ENCODE measurements at places on chromosomes 7 and 10.

DNA sequence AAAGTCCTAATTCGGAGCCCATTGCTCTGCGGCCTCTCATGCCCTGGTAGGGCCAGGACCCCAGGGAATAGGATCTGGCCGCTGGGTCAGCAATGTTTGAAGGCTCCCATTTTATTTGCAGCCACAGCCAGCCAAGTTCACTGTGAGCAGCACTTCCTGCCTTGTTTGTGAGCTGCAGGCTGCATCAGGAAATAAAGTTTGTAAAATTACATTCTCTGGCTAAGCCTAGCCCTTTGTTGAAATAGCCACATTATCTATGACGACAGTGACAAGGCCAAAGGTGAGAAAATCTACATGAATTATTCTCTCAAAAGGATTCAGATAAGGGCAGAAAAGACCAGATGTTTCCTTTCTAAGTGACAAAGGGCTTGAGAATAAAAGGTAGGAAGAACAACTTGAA lies 23.7 kb upstream of the ITGB1 start:
- no peak for DNase-seq

- no peak for DNase-seq
Measured at GRCh38 chr10:11510736-11511135, 100.7 kb downstream of the USP6NL start.

- no peak for DNase-seq
Measured at GRCh38 chr7:149741629-149742028, 31.8 kb downstream of the ZNF467 start.

- no peak for DNase-seq
Measured at GRCh38 chr7:116786791-116787443, 75.5 kb upstream of the CAPZA2 start.

DNA sequence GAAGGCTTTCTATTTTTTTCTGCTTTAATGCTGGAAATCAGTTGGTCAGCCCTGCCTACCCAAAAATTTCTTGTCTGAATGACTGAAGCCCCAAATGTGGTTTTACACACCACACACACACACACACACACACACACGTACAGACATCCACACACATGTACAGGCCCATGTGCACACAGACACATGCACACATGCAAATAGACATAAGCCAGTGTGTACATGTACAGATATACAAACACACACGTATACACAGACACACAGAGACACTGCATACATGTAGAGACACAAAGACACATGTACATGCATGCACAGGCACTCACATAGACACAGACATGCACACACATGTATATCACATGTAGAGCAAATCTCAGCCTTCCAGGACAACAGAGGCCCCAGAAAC lies 54.2 kb downstream of the TBATA start:
- no peak for DNase-seq

DNA sequence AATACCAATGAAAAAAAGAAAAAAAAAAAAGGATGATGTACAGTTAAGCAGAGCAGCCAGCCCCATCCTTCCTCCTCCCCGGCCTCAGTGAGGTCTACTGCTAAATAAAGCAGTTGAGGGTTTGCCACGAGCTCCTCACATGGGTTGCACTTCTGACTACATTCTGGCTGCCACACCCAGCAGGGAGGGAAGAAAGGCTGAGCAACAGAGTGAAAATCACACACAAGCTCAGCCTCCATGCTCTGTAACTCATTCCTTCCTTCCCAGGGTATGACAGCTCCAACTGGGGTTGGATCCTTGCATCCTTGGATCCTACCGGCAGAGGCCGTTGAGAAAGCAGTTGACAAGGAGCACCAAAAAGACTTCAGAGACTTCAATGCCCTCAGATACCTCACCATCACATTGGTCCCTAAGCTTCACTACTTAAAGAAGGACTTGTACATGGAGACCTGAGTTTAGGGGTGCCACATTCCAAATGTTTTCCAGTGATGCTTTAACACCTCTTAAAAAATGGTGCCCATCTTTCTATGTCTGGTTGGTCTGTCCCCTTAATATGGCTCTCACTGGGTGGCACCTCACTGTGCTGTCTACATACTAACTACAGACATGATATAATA lies 52.9 kb upstream of the PIK3CG start:
- no peak for DNase-seq

- no peak for DNase-seq
Measured at GRCh38 chr7:73307436-73307835, 1.2 kb downstream of the NSUN5 start.

DNA sequence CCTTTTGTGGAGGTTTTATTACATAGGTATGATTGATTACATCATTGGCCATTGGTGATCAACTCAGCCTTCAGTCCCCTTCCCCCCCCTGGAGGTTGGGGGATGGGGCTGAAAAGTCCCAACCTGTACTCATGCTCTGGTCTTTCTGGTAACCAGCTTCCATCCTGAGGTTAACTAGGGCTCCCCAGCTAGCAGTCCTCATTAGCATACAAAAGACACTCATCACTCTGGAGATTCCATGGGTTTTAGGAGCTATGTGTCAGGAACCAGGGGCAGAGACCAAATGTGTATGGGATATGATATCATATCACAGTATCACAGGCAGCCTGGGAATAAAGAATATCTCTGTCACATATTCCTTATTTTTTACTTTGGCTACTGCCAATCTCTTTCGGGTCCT lies 13.6 kb downstream of the CCSER2 start:
- no peak for DNase-seq

DNA sequence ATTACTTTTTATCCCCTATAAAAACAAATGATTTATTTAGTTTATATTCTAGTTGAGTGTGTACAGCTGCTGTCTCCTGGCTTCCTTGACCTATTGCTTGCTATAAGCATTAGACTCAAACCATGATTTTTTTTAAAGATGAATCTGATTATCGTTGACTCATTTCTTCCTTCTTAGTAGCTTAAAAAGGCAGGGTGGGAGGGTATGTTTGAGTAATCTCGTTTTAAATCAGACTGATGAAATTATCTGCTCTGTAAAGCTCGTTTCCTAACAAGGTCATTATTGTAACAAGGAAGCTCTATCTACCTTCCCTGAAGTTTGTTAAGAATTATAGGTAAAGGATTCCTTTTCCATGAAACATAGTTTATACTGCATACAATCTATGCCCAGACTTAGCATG lies 276.3 kb upstream of the KCND2 start:
- DNase-seq, result no peak

- no peak for DNase-seq
Measured at GRCh38 chr7:15848901-15849300, 162.4 kb upstream of the MEOX2 start.

DNA sequence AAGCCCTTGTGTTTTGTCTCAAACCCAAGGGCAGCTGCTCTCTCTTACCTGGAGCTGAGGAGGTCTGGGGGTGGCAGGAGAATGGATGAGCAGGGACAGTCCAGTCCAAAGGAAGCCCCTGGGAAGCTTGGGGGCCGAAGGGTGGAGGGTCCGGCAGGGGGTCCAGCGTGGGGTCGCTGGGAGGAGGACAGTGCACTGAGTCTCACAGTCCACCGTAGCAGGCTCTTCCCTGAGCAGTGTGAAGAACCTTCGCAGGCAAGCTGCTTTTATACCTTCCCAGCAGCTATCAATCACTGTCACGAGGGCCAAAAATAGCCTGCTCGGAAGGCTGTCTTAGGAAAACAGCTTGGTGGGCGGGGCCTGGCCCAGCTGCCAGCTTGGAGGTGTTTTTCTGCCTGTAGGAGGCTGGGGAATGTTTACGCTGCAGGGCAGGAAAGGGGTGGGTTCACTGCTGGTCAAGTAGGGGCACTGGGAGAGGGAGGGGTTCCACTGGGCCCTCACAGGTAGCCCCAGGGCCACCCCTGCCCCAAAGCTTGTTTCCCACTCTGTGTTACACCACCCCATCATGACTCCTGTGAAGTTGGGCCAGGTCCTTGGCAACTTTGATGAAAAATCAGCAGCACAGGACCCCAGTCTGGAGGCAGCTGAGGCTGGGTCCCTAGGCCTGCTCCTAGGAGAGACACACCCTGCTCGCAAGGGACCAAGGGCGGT lies at the start of gene DEPP1:
DEPP1 (minus strand) TSS at position 240 of the 711 bp plus-strand sequence. CDS start 779 bp downstream, outside the sequence.
- DNase-seq, result no peak
